ENCODE measurements at places on chromosomes 12 and 14.

DNA sequence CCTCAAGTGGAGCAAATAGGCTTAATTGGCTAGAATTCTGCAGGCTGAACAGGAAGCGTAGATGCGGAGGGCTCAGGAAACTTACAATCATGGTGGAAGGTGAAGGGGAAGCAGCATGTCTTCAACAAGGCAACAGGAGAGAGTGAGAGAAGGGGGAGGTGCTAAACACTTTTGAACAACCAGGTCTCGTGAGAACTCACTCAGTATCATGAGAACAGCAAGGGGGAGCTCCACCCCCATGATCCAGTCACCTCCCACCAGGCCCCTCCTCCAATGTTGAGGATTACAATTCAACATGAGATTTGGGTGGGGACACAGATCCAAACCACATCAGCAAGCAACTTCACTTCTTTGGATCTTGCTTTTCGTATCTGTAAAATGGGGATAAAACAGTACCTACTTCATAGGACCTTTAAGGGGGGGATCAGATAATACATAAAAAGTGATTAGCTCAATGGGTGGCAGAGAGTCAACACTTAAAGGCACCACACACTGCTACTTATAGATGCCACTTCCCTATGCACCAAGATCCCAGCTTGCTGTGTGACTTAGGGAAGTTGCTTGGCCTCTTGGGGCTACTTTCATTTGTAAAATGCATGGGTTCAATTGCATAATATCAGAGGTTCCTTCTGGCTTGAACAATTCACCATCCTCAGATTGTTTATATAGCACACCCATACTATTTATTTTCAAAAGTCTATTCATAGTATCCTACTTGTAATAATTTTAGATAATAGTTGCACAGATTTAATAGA, 184.8 kb upstream of the RPH3A start:
- DNase-seq = no peak

DNA sequence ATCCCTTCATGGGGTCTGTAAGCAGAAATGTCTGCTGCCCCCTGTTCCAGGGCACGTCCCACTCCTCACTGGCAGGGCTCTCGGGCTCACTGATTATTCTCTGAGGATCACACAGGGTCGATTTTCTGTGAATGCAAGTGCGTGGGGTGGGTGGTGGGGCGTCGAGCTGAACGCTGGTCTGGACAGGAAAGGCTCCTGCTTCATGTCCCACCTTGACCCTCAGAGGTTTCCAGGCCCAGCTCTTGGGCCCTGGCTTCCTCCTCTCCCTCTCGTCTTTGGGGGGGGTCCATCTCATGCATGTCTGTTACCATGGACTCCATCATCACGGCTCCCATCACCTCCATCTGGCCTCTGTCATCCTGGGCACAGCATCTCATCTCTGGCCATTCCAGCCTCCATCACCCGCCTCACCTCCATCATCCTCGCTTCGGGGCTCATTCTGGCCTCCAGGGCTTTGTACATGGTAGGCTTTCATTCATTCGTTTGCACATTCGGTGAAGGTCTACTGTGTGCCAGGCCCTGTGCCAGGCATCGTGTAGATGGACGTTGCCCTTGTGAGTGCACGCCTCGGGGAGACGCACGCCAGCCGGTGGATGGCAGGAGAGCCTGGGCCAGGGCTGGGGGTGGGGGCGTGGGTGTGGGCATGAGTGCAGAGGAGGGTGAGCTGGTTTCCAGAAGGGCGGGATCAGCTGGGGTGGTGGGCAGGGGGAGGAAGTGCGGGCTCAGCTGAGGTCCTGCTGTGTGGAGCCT, 34.7 kb downstream of the RTL1 start:
- DNase-seq = no peak

DNA sequence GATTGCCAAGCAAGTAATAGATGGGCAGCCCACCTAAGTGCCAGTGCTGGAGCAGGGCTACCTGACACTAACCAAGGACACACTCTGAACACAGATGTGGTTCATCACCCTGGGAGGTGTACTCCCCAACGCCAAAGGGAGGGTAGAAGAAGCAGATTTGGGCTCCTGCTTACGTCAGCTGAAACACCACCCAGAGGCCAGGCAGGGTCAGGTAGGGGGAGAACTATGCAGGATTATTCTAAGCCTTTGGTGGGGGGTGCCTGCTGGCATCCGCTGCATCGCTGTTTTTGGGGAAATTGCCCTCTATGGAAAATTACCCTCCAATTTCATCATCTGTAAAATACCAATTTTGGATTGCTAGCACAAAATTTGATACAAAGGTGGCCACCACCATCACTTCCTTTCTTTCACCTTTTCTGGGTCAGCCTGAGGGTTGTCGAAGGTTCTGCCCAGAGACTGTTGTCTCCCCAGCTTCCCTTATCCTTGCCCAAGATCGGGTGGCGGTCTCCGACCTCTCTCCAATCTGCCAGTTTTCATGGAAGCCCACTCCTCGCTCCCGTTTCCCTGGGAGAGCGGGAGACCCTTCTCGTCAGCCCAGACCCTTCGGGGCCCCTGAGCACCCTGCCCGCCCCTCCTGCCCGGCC, 535 bp downstream of the BIN2 start:
- peak; percentile 37 for DNase-seq

DNA sequence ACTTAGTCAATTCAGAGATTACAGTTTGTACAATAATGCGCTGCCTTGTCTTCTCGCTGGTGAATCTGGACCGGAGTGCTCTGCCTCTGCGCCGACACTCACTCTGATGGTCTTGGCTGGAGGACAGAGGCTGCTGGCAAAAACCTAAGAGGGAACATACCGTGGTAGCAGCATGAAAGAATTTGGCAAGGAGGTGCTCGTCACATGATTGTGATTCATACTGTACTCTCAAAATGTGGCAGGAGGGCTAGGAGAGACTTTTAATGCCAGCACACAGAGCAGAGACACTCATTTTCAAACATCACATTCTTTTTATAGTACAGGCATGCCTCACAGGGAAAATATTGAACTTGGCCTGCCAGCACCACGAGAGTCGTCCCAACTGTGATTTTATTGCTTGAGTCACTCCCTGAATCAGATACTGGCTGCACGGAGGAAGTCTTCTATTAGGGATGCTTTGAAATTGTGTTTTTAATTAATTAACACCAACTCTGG, 67.8 kb downstream of the HMGA2 start:
- no peak for DNase-seq

DNA sequence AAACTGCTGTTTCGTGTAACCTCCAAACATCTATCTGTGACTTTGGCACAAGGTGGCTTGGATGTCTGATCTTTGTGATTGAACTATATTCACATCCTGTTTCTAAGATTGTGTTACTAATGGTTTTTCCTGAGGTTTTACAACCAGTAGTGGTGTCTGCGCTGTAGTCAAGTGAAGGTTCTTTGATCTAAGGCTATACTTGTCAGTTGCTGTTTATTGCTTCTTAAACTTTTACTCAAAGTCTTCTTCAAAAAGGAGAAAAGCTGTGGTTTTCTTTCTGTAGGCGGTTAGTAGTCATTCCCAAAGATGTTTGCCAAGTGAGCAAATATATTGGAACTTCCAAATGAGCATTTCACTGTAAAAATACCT, 12.3 kb upstream of the CALM1 start:
- no peak for DNase-seq

GRCh38 chr14:26121181-26121580, 476.7 kb downstream of the NOVA1 start:
- DNase-seq = no peak

DNA sequence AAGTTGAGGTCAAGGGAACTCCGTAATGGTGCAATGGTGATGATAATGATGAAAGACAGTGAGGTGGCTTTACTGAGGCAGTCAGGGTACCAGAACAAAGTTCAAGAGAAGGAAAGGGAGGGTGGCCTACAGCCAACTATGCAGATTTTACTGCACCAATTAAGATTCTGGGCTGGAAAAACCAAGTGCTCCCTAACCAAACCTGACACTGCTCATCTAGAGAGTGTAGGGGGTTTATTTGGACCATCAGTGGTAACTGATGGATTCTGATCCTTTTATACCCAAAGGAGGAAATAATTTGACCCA, 387 bp downstream of the LRRC9 start:
- DNase-seq = no peak

- no peak for DNase-seq
Measured at GRCh38 chr14:89060191-89060590, 235.7 kb downstream of the TTC8 start.

- DNase-seq = peak; percentile 60
Measured at GRCh38 chr14:101761881-101762529, 496 bp downstream of the PPP2R5C start.

- DNase-seq = no peak
Measured at GRCh38 chr14:80275208-80275850, 64.0 kb upstream of the DIO2 start.

DNA sequence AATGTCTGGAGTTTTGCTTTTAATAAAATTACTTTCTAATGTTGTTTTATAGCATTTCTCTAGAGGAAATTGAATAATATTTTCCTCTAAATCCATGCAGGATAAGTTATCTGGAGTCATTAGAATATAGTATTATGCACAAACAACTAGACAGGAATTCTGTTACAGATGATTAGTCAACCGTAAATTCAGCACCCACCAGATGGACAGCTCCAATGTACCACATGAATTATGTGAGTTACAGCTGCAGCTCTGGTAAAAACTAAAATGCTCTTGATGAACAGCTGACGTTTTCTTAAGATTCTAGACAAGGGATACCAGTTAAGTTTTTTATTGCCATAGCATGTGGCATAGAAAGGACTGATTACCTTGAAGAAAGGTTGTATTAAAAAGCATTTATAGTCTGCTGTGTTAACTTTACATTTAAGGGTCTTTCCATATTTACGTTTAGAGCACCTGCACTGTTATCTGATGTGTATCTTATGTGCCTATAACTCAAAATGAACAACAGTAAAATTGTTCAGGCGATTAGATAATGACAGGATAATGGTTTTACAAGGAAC, 321.4 kb upstream of the LRFN5 start:
- peak; percentile 1 for DNase-seq

DNA sequence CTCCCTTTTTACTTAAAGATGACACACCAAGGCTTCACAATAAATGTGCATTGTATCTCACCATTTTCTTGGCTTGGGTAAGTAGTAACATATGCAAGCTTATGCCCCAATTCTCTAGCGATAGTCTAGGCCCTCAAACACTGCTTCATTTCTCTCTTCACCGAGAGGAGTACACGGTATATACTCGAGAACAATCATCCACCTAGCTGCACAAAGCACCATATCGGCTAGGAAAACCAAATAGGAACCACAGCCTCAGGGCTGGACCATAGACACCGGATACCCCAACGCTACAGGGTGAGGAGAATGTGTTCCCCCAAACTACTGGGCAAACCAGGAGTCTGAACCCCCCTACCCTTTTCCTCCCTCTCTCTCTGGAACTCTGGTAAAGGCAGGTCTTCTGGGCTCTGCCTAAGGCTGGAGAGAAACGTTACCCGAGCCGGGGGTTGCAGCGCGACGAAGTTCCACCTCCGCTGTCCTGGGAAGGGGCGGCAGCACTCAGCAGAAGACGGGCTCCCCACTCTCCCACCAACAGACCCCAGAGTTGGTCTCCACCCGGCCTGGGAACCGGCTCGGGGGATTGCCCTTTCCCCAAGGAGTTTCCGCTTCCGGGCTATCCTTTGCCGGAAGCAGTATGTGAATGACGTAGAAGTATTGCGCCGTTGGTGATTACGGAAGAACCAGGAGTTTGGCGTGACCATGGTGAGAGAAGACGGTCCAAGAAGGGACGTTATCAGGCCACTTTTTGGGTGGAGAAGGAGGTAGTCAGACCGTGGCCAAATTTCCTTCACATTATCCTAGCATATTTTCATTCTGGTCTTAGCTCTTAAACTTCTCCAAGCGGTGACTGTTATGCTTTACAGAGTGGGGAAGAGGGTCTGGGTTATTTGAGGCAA, at the start of the genes AREL1 and FCF1:
TSS of gene AREL1 (minus strand) at position 582 of the 896 bp plus-strand sequence. CDS start 27,465 bp downstream, outside the sequence.
TSS of gene FCF1 (plus strand) at position 646 of the 896 bp plus-strand sequence. CDS start at position 700, 54 bp downstream.
- DNase-seq = peak; percentile 82

DNA sequence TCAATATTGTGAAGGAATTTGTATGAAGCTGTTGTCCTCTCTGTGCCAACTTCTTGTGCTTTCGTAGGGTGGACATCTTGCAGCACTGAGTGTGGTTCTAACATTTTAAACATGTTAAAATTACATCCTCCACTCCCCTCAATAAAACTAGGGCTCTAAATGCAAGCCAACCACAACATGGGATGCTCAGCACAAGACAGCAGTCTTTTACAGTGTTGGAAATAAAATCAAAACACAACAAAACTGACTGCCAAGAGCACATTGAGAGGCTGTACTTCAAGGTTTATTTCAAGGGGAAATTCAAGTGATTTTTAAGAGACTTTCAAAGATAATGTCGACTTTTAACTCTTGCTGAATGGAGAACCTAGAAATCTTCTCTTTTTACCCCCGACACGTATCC, 396.9 kb downstream of the TMTC2 start:
- DNase-seq = no peak

DNA sequence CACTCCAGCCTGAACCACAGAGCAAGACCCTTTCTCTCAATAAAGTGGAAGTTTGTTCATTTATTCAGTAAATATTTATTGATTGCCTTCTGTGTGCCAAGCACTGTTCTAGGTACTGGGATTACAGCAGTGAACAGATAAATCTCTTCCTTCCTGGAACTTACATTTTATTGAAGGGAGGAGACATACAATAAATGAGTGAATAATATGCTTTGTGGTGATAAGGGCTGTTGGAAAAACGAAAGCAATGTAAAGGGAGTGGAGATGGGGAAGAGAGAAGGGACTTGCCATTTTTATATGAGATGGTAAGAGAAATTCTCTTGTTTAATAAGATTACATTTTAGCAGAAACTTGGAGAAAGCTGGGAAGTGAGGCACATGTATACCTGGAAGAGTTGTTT, 1.6 kb downstream of the GSKIP start:
- no peak for DNase-seq

DNA sequence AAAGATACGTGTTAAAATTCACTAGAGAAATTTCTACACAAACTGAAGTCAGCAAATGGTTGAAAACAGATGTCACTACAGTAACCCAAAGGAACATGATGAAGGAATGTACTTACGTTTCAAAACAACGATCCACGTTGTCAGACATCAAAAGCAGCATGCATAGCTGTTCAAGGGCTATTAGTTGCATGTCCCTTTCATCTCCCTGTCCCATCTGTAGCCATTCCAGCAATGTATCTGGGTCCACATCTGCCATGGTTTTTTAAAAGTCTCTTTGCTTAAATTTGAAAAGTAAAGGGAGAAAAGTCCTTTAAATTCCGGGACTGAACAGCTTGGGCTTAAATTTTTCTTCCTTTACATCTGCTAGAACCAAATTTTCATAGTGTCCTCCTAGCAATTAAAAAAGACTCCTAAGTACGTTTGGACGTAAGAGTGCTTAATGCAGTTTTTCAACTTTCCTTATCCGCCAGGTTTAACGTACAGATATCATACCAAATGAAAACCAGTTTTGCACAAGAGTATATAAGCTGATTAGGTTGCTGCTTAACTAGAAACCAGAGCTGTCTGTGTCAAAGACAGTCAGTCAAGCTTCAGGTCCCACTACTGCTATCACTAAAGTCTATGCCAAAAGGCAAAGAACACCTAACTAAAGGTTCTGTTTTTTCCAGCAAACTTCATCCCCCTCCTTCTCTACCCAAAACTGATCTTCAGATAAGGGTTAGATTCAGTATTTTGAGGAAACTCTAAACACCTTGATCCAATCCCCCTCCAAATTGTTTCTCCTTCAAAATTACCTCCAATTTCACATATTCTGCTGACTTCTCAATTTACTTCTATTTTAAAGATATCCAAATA, 1.7 kb downstream of the HECTD1 start:
- no peak for DNase-seq

- DNase-seq = no peak
Measured at GRCh38 chr14:105070760-105071137, 5.5 kb upstream of the GPR132 start.

GRCh38 chr14:70394674-70395306, 22.1 kb downstream of the SYNJ2BP start:
- no peak for DNase-seq
